T-helper 17 cell (primary cell): ENCODE measurements at places on chromosomes 13 and 19.
A peak's percentile ranks its signal among the peaks of the same experiment; 100 is the strongest.

DNA sequence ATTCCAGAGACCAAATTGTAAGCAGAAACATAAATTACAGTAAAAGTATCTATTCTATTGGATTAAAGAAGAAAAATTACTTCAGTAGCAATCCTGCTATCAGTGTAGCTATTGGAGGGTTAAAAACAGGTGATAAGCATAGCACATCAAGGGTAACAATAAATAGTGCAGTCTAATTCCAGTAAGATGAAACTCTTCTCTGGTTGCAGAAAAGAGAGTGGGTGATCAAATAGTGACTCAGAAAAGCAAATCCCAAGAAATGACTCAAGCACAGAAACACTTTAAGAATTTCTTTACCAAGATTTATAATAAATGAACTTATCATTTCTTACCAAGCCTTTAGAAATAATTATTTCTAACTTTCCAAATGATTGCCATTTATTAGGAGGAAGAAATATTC is 135.7 kb downstream of the LMO7 start:
- DNase-seq = no peak

GRCh38 chr19:925087-925525 is 729 bp upstream of the ARID3A start:
- DNase-seq = no peak

DNA sequence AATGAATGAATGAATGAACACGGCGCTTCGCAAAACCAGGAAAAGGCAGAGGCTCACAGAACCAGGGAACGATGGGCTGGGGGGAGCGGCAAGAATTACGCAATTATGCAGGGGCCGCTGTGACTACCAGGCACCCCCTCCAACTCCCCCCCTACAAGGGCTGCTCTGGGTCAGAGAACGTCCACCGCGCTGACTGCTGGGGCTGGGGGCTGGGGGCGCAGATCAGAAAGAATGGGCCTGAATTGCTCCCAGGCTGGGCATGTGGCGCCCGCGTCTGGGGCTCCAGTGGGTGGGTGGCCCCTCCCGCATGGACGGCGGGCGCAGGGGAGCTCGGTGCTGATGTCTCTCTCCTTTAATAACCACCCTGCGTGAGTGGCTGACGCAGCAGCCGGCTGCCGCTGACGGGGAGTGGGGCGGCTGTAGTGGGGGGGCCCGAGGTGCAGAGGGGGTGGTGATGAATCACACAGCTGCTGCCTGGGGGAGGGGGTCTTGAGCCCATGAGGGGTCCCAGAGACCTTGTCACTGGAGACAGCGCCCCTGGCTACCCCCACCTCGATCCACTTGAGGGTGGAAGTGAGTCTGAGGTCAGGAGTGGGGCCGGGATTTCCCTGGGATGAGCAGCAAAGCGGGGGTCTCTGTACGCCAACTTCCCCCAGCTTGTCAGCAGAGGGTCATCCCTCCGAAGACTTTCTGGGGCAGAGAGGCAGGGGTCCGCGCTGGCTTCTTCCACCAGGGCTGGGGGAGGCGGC is 1.5 kb upstream of the CIRBP start:
- peak; percentile 35 for DNase-seq

DNA sequence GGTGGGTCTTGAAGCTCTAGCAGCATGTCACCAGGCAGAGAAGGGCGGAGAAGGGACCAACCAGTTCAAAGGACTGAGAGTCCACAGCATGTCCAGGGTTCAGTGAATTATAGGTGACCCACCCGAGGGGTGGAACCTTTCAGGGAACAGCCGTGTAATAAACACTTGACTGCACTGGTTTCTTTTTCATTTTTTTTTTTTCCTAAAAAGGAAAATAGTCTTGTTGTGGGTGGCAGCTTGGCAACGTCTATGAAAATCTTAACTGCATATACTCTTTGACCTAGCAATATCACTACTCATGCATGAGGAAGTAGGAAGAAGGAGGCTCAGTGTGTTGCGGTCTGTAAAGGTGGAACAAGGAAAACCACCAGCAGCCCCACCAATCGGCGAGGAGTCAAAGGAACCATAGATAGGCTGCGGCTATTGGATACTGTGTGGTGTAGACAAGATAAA is 13.0 kb upstream of the MYH14 start:
- no peak for DNase-seq

GRCh38 chr13:50993371-50993770 is 83.8 kb downstream of the RNASEH2B start:
- no peak for DNase-seq

DNA sequence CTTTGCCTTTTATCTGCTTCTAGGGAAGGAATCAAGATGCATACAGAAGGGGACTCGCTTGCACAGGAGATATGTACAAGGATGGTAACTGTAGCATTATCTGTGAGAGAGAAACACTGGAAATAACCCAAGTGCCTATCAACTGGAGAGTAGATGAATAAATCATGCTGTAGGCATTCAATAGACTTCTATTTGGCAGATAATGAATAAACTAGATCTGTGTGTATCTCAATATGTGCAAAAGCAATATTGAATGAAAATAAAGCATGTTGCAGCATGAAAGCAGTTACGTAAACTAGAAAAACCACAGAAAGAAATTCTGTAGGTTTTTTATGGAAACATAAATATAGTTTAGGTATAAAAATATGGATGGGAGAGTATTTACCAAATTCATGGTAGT is 38.6 kb upstream of the RGCC start:
- no peak for DNase-seq

- no peak for DNase-seq
Measured at GRCh38 chr19:19004144-19004543, 29.2 kb downstream of the SUGP2 start.
